Central memory CD4-positive, alpha-beta T cell (primary cell): ENCODE measurements at places on chromosomes 2 and 18.

DNA sequence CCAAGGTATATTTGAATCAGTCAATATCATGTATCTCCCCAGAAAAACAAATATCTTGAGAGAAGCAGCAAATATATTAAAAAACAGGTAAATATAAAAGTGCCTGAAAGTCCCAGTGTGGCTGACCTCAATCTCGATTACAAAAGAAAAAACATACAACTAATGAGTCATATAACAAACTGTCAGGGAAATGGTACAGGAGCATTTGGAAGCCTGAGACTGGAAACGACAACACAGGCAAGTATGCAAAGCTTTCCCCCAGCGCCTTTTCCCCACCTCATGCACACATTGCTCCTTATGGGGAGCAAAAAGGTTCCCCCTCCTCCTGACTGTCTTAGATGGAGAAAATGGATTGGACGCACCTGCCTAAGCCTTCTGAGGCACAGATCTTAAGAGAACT is 230.7 kb downstream of the TMX3 start:
- no peak for DNase-seq

- DNase-seq = peak; percentile 63
Measured at GRCh38 chr2:202588647-202589581, 45.9 kb upstream of the FAM117B start.

GRCh38 chr2:105854972-105855371 is 110.3 kb downstream of the NCK2 start:
- DNase-seq = no peak

GRCh38 chr2:221372159-221372884 is 199.8 kb downstream of the EPHA4 start:
- no peak for DNase-seq

DNA sequence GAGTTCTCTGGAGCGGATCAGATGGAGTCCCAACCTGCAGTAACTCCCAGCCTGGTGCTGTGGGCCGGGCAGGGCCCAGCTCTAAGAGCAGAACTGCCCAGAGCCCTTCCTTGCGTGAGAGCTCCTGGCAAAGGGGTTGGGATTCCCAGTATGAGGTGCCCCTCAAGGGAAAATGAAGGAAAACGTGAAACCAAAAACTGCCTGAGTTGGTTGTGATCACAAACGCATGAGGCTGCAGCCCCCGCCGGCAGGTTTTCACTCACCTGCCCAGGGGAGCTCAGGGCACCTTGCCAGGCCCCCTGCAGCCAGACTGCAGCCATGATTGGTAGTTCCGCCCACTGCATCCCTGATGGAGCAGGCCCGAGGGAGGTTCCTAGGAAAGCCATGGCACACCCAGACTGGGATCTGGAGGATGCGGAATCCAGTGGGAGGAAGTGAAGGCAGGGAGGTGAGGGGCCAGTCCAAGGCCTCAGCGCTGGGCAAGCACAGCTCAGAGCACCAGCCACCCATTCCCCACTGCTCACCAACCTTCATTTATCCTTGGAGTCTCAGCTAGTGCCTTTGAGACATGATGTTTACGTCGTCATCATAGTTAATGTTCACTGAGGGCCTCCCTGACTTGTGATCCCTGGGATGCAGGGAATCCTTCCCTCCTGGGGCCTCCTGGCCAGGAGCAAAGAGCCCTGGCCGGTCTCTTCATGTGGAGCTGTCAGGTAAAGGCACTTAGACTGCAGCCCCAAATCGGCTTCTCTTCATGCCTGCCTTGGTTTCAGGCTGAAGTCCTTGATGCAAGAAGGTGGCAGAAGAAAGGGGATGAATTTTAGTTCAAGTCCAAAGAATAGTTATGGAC is 103.2 kb downstream of the INHBB start:
- DNase-seq = no peak

GRCh38 chr2:204477358-204477950 is 67.8 kb upstream of the PARD3B start:
- no peak for DNase-seq

DNA sequence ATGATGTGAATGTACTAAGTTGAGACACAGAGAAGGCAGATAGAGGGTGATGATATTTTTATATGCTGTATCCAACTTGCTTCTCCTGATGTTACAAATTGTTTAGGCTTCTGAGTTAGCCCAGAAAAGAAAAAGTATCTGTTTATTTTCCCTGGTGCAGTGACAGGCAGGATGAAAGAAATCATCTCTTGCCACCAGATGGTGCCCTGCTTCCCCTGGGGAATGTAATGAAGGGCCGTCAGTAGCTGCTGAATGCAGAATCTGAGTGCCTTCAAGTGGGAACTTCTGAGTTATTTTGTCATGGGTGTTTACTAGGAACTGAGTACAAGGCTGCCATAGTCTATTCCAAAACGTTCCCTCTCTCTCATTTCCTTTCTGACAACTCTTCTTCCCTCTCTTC is 525.6 kb downstream of the MBD2 start:
- DNase-seq = no peak

DNA sequence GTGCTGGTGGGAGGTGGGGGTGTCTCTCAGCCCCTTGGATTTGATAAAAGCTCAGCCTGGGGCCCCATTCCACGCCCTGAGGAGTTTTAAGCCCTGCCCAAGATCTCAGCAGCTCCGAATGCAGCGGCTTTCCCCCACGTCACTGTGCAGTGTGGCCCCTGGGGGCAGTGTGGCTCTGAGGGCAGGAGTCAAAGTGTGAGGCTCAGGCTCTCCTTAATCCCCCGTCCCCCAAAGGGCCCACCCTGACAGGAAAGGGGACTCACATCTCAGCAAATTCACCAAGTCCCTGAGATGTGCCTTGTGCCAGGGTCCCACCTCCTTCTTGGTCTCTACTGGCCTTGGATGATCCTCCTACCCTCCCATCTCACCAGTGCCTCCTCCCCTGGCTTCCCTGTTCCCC is 25.2 kb downstream of the NPPC start:
- no peak for DNase-seq

- no peak for DNase-seq
Measured at GRCh38 chr2:145260674-145261073, 740.8 kb upstream of the ZEB2 start.

DNA sequence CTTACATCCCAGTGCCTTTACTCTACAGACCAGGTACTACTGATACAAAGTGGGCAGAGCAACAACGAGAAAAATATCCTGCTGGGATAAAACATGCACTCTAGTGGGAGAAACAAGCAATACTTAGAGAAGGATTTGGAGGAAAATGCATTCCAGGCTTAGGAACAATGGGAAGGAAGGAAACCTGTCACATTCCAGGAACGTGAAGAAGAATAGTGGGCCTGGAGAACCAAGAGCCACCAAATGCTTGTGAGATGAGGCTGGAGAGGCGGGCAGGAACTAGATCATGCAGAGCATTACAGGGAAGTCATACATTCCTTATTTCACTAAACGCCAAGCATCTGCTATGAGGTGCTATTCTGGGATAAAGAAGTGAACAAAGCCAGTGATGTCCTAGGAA is 342.3 kb downstream of the DCC start:
- DNase-seq = no peak

GRCh38 chr2:105411720-105412407 is 13.0 kb upstream of the FHL2 start:
- no peak for DNase-seq

DNA sequence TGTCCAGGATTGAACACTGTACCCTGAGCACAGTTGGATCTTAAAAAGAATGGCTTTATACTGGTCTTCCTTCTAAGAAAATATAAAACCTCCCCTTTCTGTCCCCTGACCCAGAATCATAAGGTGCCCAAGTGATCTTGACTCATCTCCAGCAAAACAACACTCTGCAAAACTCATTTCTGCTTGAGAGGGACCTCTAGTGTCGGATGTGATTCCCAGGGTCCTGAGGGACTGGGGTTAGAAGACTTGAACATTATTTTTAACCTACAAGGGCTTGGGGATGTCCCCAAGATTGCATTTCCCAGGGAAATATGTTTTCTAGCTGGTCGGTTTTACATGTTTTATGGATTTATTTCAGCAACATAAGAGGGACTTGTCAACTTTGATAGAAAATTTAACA is 1318.5 kb upstream of the CELF4 start:
- DNase-seq = no peak
